ENCODE measurements at places on chromosomes 4 and X.

DNA sequence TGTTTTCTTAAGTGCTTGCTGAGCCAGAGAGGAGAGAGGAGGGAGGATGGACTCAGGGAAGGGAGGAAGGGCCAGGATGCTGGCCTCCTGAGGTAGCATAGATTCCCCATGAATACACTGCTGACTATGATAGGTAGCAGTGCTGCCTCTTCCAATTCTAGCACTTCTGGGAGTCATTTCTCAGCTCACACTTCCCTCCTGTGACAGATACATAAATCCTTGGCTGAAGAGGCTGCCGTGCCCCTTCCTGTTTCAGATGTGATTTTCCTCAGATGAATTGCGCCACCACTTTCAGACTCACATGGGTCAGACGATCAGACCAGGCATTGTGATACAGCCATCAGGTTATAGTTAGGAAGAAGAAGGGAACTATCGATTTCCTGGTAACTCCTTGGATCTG is 22.4 kb downstream of the TSC22D3 start:
- no peak for DNase-seq

DNA sequence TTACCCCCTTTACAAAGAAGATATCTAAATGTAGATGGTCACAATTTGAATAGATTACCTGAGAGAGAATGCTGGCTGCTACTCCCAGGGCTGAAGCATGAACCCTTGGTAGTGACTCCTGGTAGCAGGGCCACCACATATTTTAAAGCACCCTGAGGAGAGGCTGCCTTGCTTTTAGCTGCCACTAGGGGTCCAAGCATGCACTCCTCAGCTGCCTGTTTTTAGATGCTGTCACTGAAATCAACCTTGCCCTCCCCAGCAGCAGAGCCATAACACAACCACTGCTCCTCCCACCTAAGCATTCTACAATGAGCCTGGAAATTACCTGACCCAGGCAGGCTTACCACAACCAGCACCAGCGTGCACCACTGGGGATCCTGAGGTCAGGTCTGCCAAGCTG is 850.9 kb downstream of the FAM133A start:
- no peak for DNase-seq

DNA sequence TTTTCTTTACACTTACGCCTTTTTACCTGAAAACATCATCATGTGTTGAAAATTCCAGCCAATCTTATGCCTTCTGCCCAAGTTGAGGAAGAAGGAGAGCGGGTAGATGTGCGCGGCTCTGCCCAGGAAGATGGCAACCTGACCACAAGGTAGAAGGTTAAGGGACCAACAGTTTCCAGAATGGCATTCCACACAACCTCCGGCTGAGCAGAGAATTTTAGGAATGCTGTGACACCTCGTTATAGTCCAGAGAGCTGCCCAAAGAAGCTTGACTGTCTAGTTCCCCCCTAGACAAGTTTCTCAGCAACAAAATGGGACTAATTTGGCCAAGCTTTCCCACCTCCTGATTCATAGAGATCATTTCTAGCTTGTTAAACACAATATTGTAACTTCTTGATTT is 75.1 kb downstream of the CHST7 start:
- DNase-seq: no peak

- DNase-seq: no peak
Observed at GRCh38 chr4:13917015-13917414, 289.5 kb upstream of the BOD1L1 start.

DNA sequence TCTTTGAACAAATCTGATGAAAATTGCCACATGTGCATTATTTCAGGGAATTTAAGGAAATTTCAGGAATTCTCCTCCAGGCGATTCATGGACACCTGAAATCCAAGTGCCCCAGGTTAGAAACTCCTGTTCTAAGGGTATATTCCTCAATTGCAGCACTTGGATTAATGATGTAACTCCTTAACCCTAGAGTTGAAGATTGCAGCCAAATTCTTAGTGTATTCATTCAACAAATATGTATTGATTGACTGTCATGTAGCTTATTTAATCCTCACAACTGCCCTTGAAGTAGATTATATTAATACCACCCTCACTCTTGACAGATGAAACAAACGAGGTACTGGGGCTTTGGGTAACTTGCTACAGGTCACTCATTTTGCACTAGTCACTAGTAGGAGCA is 11.3 kb downstream of the CETN2 start:
- DNase-seq: no peak

DNA sequence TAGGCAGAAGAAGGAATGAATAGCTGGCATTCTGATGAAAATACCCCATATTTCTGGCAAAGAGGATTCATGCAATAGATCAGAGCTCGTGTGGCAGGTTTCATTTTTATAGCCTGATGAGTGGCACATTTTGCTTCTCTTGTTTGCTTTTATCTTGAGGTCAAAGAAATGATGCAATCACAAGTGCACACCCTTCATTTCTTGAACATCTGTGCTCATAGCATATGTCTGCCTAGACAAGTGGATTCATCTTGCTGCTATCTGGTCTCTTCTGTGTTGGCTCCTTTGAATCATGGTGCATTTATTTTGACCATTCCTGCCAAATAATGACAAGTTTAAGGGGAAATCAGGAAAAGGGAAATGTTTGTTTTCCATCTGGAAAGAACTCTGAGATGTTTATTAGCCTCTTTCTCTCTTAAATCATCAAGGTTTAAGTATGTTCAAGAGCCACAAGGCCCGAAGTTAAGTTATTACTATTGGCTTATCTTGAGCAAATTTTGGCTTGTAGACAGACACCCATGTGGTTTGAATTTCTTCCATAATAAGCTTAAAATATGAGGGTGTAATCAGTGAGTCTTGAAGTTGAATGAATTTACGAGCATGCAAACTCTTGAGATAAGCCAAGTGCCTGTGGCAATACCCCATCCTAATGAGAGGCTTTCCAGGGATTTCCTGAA is 59.3 kb upstream of the HS3ST1 start:
- no peak for DNase-seq

- no peak for DNase-seq
Observed at GRCh38 chr4:123503698-123504363, 107.2 kb downstream of the SPRY1 start.

GRCh38 chrX:110157444-110157843 is 154.5 kb downstream of the TMEM164 start:
- DNase-seq: no peak

DNA sequence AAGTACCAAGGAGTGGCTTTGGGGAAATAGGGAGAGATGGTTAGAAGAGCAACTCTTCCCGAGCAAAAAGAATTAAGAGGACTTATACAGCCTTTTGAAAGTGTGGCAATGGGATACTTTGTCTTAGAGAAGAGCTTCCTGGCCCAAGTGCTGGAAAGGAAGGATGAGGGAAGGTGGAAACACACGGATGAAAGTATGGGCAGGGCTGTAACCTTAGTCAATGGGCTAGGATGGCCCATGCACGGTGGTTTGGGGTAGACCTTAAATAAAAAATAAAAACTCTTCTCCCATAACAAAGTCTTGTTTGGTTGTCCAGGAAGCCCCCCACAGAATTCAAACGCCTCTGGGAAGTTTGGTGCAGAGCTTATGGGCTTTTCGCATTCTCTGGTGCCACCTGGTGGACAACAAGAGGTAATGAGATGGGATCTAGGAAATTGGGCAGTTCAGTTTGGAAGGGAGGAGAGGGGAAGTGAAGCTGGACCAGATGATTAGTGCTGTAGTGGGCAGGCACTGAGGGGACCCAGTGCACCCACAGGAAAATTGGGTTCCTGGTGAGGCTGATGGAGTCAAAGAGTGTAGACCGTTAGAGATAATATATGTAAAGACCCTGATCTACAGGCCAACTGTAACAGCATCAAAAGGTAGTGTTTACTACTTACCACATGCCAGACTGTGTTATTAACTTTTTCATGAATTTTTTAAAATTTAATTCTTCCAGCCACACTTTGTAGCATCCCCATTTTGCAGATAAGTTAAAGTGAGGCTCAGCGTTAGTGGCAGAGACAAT is 13.8 kb upstream of the ENOX2 start:
- no peak for DNase-seq

DNA sequence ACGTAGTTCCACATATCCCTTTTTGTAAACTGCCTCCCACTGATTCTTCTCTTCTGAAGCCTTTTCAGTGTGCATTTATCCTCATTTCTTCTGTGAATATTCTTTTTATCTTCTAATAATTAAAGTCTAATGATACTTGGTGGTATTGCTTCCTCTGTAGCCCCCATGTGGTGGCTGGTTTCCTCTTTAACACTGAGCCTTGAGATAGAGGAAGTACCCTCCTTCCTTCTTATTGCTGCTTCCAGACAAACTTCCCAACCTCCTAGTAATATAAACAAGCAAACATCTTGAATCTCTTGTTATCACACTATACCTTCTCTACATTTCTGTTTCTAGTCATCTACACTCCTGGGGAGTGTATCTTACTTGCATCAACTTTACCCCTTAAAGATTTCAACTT is 310.5 kb upstream of the GIMD1 start:
- no peak for DNase-seq

GRCh38 chrX:39704590-39704989 is 393.2 kb downstream of the BCOR start:
- no peak for DNase-seq

- no peak for DNase-seq
Observed at GRCh38 chr4:188030401-188030800, 34.8 kb downstream of the ZFP42 start.

- no peak for DNase-seq
Observed at GRCh38 chr4:147910315-147910714, 178.4 kb downstream of the ARHGAP10 start.

DNA sequence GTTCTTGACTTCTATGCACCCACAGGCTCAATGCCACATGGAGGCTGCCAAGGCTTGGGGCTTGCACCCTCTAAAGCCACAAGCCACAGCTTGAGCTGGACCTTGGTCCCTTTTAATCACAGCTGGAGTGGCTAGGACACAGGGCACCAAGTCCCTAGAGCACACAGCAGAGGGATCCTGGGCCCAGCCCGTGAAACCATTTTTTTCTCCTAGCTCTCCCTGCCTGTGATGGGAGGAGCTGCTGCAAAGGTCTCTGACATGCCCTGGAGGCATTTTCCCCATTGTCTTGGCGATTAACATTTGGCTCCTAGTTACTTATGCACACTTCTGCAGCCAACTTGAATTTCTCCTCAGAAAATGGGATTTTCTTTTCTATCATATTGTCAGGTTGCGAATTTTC is 410.9 kb downstream of the GRID2 start:
- no peak for DNase-seq

DNA sequence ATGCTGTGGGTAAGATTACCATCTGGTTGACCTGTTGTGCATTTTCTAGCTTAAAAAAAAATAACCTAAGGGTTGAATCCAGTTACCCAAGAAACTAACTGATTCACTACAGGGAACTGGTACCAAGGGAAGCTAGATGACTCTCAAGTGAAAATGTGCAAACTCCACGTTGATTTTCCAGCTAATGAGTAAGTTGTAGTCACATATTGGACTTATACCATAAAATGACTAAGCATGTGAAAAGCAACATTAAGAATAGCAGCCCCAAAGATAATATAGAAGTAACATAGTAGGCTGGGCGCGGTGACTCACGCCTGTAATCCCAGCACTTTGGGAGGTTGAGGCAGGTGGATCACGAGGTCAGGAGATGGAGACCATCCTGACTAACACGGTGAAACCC is 270.9 kb downstream of the SPRY1 start:
- DNase-seq: no peak

GRCh38 chr4:84582302-84582987 is 482 bp upstream of the CDS1 start:
- peak; percentile 86 for DNase-seq

- no peak for DNase-seq
Observed at GRCh38 chrX:122641136-122641535, 542.9 kb upstream of the GRIA3 start.

DNA sequence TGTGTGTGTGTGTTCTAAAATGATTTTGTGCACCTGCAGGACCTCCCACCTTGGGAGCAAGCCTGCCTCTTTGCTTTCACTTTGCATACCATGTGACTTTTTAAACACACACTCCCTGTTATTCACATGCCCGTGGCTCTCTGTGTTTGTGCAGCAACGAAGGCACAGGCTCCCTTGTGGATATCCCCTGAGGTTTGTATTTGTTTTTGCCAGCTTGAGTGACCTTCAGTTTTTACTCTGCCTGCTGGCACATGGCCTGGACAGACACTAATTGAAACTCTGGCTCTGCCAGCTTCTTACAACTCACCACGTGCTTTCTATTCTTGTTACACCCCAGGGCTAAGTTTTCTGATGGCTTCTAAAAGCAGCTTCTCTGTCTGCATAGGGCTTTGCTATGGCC is 885.8 kb downstream of the SH3BGRL start:
- no peak for DNase-seq

DNA sequence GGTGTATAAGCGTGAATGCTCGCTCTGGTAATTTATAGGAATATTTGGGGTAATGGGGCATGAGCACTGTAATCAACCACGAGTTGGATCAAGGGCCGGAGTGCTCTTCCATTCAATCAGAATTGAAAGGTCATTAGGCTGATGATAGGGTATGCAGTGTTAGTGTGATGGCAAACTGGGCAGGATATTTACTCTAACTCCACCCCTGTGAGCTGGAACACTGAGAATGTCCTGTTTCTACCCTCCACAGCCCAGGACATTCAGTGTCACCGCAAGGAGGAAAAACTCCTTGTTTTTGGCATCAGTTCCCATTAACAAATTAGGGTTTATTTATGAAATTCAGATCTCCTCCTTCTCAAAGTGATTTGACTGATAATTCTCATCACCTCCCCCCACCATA is 137.8 kb downstream of the HS6ST2 start:
- no peak for DNase-seq

- no peak for DNase-seq
Observed at GRCh38 chr4:66572949-66573348, 902.7 kb upstream of the EPHA5 start.

DNA sequence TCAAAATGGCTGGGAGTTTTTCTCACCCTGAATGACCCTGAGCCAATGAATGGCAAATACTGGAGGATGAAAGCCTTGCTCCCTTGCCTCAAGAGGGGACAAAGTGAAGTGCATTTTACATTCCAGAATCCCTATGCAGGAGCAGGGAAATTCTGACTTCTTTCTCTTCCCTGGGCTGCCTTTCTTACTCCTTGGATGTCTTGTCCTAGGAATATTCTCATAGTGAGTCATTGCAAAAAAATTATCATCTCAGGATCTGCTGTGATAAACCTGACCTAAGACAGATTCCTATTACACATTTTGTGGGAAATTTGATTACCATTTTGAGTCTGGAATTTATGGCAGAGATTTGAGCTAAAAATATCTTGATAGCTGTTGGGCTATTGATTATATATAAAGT is 199.9 kb downstream of the TMA16 start:
- DNase-seq: no peak

GRCh38 chr4:114040319-114041116 is 61.1 kb upstream of the ARSJ start:
- no peak for DNase-seq

DNA sequence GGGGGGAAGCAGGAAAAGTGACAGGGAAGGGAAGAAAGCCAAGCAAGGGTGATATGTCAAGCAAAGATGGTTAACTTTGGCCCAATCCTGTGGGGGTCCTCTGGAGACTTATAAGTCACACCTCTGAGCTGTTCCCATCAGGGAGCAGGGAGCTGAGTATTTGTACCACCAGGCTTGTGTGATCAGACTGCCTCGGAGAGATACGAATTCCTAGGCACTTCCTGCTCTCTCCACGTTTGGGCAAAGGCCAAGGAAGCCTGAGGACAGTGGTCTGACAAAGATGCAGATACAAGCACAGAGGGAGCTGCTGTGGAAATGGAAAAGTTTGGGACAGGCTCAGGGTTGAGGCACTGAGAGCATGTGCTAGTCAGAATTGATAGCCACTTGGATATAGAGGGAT is 10.4 kb upstream of the PPP3CA start:
- no peak for DNase-seq

Data from activated T-helper 9 cell treated with anti-CD3 and anti-CD28 coated beads, Interleukin-2, amount 50 U/mL, for 16 hours (primary cell).